CD4-positive, alpha-beta T cell treated with Interleukin-2 at 100 ng/mL for 4 hours (primary cell): ENCODE measurements at places on chromosomes 2 and 18.

DNA sequence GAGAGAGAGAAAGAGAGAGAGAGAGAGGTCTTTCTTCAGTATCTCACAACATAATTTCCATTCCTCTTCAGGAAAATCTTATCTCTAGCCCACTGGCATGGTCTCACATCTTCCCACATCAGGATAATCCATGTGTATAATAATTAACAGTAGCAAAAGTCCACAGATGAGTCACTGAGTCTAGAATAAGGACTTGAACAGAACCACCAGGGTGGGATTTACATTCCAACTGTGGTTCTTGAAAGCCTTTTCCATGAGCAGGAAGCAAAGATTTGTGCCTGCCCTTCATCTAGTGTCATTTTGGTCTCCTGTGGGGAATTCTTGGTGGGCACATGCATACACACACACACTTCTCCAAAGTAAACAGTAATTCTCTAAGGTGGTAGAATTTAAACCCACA, 107.1 kb upstream of the TCF4 start:
- no peak for DNase-seq

DNA sequence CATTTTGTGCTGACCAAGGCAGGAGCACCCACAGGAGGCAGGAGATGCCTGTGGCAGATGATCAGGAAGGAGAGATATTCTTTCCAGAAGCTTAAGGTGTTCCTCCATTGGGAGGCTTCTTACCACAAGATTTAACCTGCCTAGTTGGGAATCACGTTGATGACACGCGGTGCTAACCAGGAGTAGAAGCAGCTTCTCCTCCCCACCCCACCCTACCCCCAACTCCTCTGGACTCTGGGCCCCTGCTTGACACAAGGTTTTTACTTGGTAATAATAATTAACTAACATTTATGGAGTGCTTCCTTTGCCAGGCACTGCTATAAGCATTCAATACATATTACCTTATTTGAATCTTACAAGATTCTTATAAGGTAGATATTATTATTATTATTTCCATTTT, 62.5 kb upstream of the PAPOLG start:
- DNase-seq: no peak

DNA sequence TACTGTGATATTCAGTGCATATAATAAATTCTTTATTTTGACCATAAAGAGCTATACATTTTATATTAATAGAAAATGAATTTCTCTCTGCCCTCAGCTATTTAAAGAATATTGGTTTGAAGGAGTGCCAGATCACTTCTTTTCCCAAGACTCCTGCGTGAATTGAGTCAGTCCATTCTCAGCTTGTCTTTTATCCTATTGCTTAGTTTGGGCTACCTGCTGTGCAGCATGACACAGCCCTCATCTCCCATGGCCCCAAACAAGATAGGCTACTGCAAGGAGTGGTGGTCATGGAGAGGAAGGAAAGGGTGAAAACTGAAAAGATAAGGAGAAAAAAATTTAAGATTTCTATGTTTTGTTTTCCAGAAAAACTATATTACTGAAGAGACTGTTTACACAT, 10.1 kb upstream of the FBXO11 start:
- DNase-seq: no peak

GRCh38 chr2:124289060-124289459, 264.0 kb downstream of the CNTNAP5 start:
- DNase-seq: no peak

GRCh38 chr18:50203801-50204604, 9.1 kb upstream of the MYO5B start:
- no peak for DNase-seq

GRCh38 chr18:9426753-9427152, 48.6 kb upstream of the RALBP1 start:
- no peak for DNase-seq

- no peak for DNase-seq
Measured at GRCh38 chr2:126748929-126749518, 93.1 kb downstream of the GYPC start.
